ENCODE measurements at places on chromosomes 7 and 10. TPM values are rescaled to one million over a fixed set of nuclear protein-coding genes. Genes with fewer than 3 reads are reported as not detected.
A peak's percentile ranks its signal among the peaks of the same experiment; 100 is the strongest.

- no peak for DNase-seq
These were observed 37.6 kb downstream of the CPED1 start for GRCh38 chr7:121026159-121026558.

DNA sequence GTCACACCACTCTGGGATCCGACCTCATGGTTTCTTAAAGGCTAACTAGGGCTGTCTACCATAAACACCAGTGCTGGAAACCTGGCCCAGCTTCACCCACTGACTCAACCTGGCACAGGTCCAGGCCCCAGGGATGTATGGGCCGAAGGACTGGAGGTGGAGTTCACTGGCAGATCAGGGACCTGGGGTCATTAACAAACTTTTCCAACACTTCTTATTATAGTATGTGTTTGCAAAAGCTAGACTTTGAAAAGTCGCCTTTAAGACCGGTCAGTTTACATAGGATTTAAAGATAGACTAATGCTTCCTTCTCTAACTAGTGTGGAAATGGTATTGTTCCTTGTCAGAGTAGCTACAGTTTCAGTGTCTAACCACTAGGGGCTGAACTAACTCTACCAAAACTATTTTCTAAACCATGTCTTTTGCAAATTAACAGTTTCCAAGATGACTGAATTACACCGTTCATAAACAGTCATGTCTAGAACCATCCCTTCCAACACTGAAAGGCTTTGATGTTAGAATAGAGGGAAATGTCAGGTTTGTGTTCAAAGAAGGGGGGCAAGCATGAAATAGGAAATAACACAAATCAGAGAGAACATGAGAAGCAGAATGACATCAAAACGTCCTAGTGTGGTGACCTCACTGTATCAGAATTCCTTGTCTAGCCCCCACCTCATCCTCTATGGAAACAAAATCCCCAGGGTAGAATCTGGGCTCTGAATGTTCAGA, 29.7 kb downstream of the STN1 start:
- no peak for DNase-seq

- DNase-seq = no peak
These were observed 28.1 kb upstream of the NCAPG2 start for GRCh38 chr7:158732494-158733219.

- peak; percentile 55 for DNase-seq
These were observed 186.6 kb downstream of the GRID1 start for GRCh38 chr10:86179961-86180360.

- DNase-seq = no peak
These were observed 265.1 kb upstream of the ZNF32 start for GRCh38 chr10:43913676-43914235.

- DNase-seq = no peak
These were observed 11.1 kb downstream of the STAM start for GRCh38 chr10:17655009-17655408.

Gene TEX36
- total RNA-seq = not detected

DNA sequence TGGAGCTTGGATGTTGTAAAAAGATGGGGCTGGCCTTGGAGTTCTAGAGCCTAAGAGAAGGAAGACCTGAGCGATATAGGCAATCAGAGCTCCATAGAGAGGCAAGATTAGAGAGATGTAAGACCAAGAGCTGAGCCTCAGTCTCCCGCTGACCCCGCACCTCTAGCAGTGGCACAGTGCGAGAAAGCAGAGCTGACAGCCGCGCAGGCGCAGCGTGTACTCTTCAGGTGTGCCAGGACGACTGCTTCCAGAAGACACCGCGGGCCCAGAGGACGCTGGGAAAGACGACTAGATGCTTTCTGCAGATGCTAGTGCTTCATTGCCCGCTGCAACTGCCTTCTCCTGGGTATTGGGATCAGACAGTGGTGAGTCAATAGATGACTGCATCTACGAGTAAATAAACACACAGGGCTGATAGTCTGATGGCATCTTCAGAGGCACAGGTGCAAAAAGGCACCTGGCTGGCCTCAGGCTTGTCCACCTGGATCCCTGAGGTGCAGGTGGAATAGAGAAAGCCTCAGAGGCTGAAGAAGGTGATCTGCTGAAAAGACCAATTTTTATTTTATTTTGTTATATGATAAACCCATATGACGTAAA, 38.1 kb upstream of the CCDC6 start:
- DNase-seq = no peak

DNA sequence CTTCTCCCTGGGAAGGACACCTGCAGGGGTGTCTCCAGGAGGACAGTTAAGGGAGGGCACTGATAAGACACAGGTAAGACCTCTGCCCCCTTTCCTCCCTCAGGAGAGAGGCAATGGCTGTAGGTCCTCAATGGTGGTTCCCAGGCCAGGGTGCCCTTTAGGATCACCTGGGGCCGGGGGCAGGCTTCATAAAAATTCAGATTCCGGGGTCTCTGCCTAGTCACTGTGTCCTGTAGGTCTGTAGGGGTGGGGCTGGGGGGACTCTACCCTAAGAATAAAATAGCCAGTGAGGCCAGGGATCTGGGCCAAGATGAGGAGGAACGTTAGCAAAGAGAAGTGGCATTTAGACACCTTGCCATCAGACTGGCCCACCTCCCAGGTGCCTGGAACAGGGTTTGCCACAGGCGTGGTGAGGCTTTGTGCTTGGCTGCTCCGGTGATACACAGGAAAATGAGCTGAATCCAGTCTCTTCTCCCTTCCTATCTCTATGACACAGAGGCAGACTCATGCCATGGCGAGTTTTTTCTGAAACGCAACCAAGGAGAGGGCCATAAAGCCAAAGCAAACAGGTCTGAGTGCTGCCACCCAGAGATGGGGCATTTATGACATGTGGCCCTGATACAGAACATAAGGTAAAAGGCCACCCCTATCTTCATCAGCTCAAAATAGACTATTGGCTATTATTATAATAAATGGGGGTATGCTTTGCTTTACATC, 52.6 kb downstream of the SH3PXD2A start:
- no peak for DNase-seq

DNA sequence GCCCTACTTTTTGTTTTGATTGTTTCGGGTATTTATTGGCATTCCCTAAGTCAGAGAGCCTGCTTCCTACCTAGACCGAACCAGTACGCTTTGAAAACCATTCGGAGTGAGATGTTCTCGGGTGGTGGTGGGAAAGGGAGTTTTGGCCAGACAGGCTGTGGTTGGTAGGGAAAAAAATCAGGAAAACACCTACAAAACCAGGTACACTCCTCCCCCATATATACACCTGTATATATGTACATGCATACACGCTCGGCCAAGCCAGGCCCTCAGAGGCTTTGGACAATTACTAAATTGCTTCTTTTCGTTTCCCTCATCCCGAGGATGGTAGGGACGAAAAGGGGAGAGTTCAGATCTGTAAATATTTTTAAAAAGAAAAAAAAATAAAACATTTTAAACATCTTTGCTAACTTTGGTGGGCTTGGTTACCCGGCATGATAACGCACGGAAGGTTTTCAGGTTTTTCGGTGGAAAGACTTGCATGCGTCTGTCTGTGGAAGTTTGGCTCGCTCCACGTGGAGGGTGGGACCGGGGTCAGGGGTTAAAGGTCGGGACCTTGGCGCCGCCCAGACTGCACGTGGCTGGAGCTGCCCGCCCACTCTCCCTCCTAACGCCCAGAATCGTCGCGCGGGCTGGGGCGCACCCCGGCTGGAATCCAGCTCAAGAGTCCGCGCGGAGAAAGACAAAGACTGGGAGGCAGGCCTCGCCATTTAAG, 2.5 kb downstream of the HMX2 start:
- no peak for DNase-seq

DNA sequence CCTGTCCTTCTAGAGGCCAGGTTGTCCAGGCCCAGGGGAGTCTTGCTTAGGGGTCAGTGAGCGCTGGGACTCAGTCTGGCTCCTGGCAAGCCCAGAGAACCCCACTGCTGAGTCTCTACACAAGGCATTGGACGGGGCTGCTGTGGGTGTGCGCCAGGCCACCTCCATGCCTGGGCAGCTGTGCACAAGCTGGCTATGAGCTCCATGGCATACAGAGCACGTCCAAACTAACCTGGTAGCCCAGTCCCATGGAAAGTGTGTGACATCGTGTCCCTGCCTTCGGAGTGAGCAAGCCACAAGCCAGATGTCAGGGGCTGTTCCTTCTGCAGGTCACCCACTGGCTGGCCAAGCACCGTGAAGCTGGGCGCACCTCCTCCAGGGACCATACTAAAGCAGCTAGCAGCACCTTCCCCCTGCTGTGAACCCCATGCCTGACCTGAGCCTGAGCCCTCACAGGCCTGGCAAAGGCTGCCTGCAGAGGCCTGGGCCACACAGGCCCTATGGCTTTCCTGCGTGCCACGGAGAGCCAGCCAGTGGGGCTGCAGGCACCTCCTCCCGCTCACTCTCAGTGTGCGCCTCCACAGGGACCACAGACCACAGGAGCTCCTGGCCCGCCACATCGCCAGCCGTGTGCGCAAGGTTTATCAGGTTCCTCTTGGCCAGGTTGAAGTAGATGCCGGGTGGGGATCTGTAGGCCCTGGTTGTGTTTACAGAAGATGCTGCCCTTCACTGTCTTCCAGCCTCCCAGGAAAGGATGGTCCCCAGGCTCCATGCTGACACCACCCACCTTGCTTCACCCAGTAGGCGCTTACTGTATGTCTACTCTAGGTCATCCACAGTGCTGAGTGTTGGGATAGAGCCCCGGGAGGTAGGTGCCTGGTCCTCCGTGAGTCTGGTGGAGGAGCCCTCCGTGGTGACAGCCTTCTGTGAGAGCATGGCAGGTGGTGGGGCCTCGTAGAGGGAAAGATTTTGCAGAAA, 219.7 kb downstream of the EBF3 start:
- peak; percentile 58 for DNase-seq

Gene UCN3
- not detected for total RNA-seq

DNA sequence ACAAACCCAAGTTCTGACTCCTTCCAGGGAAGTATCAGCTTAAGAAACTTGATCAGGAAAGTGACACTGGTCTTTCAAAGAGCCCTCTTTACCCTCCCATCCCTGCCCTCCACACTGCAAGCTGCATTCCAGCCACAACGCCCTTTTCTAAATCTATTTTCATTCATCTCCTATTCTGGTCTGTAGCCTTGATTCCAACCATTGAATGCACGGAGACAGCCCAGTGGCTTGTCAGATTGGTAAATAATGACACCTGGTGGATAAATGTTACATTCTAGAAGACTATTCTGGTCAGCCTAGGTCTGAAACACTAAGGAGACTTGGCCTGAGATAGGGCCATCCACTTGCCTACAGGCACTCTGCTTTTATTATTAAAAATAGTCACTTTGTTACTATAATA, 20.9 kb downstream of the MORN4 start:
- DNase-seq = peak; percentile 15

GRCh38 chr10:49056356-49056755, 59.0 kb downstream of the VSTM4 start:
- DNase-seq = no peak

Gene TRPV6
- not detected for total RNA-seq

DNA sequence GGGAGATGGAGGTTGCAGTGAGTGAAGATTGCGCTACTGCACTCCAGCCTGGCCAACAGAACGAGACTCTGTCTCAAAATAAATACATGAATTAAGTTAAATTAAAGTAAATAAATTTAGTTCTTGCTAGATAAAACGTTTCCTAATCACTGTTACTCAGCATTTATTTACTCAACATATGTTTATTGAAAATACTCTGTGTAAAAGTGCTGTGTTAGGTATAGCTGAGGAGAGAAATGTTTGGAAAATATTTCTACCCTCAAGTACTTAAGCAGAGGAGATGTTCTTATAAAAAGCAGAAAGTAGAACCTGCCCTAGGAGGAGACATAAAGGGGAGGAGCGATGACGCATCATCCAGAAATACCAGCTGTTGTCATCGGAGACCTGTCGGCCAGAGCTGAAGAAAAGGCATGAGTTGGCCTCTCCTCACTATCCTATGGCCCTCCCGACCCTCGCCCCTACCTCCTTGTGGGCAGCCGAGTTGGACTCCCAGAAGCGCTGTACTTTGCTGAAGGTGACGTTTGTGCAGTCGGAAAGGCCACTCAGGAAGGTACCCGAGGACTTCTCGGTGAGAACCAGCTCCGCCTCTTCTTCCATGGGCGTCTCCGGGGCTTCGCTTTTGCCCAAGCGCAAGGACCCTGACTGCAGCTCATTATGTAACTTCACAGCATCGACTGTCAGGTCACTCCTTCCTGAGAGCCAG, 1.1 kb downstream of the RRP12 start:
- DNase-seq = peak; percentile 83

- DNase-seq = peak; percentile 96
These were observed 48.7 kb upstream of the FXYD4 start for GRCh38 chr10:43322769-43323168.
